ENCODE measurements at places on chromosomes 2 and 18.

- no peak for ATAC-seq
These were observed 258.9 kb upstream of the TRIB2 start for GRCh38 chr2:12457831-12458230.

DNA sequence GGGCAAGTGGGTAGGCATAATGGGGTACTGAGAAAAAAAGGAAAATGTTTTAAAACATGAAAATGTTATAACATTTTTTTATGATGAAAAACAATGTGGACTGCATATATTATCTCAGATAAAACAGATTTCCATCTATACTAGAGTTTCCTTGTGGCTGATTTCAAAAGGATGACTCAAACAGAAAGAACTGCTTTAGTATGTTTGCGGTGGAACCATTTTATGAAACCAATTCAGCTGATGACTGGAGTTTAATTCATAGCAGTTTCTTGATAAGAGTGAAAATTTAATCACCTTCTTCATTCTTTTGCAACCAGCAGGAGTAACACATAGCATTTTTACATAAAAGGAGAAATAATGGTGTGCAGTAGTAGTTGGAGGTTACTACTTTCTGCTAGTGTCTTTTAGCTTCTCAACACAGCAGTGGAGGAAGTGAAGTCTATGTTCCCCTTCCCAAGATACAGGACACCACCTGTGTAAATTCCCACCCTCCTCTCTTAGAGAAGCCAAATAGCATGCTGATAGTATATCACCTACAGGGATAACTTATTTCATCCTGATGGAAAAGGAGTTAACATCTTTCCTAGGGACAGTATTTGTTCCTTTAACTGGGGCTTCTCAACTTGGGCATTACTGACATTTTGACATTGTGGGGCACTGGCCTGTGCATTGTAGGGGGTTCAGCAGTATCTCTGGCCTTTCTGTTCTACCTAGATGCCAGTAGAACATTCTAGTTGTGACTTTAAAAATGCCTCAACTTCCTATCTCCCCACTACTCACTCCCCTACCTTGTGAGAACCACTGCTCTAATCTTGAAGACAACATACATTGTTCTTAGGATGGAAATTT lies 29.9 kb downstream of the PELI1 start:
- ATAC-seq = no peak

GRCh38 chr18:3081584-3081991 lies 68.6 kb upstream of the LPIN2 start:
- no peak for ATAC-seq

DNA sequence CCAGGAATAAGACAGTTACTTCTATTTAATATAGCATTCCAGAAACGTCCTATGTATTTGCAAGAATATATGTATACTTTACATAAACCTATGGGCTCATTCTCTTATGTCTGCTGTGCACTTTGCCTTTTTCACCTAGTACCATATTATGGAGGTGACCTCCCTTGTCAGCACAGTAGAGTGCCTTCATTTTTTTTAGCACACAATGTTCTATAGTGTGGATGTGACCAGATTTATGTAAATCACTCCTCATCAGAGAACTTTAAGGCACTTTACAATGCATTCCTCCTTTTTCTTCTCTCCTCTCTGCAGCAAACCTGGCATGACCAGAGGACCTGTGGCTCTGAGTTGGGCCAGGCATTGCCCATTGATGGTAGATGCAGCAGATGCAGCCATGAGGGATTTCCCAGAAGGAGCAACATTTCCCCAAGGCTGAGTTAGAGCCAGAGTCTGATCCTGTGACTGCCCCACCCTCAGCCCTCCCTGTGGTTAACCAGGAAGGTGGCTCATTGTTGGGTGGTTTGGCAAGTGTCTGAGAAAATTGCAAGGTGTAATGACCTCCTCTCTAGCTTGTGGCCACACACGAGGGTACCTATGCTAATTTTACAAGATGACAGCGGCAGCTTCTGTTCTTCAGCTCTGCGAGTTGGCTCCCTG lies 76.5 kb upstream of the DLX2 start:
- peak; percentile 86 for ATAC-seq

- ATAC-seq = no peak
These were observed 196.8 kb downstream of the LRRTM4 start for GRCh38 chr2:77325395-77325794.

DNA sequence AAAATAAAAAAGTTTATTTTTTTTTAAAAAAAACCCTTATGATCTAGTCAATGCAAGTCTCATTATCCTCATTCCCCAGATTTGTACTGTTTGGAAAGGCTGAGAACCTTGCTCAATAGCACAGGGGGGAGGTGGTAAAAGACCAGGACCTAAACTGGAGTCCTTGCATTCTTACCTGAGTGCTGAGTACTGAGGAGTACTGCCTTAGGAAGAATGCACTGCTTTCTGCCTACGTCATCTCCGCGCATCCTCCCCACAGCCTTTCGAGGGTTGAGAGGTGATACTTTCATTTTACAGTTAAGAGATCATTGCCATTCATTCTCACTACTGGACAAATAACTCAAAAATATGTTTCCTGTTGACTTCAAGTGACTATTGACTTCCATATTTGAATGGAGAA lies 73.8 kb downstream of the MAP3K20 start:
- no peak for ATAC-seq
